Activated CD4-positive, alpha-beta T cell treated with anti-CD3 and anti-CD28 coated beads, Interleukin-2, amount 50 U/mL, for 4 hours (primary cell): ENCODE measurements at places on chromosomes 11 and 22.

DNA sequence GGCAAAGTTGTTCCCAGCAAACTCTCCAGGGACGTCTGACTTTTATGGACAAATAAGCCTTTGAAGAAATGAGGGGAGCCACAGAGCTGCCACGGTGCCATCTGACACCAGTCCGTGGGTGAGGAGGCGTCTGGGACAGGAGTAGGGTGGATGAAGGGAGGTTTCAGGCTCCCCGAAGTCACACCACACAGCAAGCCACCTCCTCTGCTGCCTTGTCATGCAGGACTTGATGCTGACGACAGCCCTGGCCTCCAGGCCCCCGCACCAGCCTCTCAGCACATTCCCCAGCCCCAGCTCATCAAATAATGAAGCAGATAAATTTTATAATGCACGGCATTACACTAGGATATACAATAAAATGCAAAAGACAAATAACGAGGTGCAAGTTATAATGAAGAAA lies 156.5 kb downstream of the CEP164 start:
- DNase-seq, result no peak

GRCh38 chr22:17773606-17774205 lies 563 bp downstream of the BID start:
- peak; percentile 54 for DNase-seq

DNA sequence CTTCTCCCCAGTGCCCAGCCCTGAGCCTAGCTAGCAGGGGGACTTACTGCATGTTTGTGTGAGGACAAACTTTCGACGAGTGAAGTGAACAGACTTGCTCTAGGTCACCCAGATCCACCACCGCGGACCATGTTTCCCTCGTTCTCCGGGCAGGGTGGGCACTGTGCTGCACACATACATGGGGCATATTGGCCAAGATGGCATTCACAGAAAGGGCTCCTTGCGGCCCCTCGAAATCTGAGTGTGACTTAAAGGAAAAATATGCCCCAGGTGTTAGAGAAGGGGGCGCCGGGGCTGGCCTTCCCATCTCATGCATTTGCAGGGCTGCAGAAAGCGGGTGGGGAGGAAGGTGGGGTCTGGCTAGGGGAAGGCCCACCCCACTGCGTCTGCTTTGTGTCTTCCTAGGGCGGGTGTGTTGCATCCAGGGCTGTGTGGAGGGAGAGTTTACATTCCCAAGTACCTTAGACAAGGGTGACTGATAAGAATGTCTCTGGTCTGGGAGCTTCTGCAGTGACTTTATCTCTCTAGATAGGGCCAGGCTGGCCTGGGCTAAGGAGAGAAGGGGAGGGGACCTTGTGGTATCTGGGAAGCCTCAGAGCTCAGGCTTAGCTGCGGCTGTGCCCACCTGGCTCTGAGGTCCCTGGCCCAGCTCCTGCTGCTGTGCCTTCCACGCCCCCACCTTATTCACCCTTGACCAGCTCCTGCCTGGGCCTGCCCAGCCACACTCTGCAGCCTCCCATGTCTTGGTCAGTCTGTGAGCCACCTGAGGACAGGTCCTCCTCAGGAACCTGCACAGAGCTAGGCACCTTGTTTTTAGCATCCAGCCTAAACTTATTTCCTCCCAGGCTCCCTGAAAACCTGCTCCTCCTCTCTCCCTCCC lies 45.8 kb downstream of the LRRC32 start:
- no peak for DNase-seq

GRCh38 chr11:19372381-19372780 lies 131.6 kb upstream of the E2F8 start:
- no peak for DNase-seq

DNA sequence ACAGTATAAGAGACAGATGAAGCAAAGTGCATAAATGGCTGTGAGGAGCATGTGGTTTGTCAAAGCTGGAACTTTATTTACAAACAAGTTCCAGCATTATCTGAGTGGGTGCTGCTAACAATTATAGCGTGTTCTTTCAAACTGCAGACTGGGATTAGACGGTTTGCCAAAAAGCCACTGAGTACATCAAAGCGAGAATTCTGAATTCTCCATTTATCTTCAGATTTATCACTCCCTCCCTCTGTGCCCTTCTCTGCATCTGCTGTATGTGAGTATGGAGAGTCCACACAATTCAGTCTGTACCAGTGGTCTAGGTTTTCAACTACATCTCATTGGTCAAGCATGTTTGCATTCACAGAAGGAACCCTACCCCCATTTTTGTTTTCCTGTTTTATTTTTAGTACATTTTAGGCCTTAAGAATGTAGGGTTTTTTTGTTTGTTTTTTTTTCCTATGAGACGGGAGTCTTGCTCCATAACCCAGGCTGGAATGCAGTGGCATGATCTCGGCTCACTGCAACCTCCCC lies 18.1 kb upstream of the INCENP start:
- DNase-seq, result no peak

DNA sequence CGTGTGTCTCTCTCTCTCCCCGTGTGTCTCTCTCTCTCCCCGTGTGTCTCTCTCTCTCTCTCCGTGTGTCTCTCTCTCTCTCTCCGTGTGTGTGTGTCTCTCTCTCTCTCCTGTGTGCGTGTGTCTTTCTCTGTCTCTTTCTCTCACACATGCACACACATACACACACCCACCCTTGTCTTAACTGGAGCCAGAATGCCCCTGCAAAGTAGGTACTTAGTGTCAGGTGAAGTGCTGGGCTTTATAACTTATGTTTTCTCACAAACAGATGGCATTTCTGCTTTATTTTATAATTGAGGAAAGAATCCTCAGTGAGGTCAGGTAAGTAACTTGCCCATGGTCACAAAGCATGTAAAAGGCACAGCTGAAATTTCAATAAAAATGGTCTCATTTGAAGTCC lies 106.0 kb downstream of the CSNK2A3 start:
- DNase-seq, result no peak

GRCh38 chr22:46710806-46711205 lies 27.2 kb downstream of the CERK start:
- DNase-seq, result no peak

DNA sequence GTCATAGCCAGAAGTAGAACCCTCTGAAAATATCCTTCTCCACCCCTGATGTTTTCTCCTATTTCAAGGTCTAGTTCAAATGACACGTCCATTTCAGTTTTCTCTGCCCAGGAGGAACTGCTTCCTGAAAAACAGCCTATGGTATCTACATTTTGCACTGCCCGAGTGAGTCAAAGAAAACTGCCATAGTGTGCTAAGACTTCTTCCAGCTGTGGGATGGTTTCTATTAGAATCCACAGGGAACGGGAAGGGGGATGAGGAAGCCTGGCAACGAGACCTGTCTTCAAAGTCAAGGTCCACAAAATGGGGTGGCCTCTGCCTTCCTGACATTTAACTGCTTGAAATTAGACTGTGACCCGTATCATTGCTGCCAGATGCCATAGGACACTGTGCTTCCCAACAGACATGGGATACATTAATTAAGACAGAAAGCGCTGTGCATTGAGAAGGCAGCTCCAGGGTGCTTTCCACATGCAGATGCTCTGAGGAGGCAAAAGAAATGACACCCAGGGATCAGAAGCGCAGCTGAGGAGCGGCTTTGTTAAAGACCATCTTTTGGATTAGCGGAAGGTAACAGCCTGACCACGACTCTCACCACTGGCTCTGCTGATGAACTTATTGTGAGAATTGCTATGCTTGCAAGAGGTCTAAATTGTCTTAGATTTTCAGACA lies 39.4 kb upstream of the NUP50 start:
- no peak for DNase-seq

DNA sequence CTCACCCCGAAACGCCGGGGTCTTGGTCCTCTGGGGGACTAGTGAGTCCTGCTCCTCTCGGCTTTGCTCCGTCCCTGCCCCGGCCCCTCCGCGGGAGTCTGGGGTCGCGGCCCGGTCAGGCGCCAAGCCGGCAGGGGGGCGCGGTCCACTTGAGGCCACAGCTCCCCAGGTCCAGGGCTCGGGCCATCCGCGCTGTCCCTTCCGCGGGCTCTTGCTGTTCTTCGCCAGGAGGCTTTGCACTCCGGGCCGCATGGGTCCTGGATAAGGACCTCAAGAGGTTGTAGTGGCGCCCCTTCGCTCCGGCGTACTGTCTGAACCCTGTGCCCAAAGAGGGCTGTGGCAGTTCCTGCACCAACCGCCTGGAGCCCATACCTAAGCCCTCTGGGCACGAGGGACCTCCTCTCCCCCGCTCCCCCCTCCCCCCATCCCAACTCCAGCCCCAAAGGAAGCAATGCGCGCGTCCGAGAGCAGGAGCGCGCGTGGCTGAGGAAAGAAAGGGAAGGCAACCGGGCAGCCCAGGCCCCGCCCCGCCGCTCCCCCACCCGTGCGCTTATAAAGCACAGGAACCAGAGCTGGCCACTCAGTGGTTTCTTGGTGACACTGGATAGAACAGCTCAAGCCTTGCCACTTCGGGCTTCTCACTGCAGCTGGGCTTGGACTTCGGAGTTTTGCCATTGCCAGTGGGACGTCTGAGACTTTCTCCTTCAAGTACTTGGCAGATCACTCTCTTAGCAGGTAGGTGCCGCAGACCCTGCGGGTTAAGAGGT lies at the start of gene ADM:
Gene ADM (plus strand): TSS at position 579 of the 767 bp plus-strand sequence. CDS start 628 bp downstream, outside the sequence.
- no peak for DNase-seq

DNA sequence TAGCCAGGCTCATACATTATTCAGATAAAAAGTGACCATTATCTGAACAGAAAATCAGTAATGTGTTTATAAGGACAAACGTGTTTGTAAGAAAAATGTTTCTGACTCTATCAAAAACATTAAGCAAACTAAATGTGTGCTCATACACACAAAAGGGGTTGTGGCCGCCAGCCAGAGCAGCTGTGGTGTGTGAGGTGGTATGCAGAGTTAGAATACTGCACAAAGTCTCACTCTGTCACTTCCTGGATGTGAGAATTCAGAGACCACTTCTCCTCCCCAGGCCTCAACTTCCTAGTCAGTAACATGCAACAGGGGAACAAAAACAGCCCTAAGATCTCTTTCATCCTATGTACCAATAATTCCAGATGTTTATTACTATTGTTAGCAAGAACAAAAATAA lies 9.4 kb downstream of the OR5B21 start:
- DNase-seq, result no peak

GRCh38 chr11:125173556-125173955 lies 9.0 kb downstream of the PKNOX2 start:
- DNase-seq, result no peak

DNA sequence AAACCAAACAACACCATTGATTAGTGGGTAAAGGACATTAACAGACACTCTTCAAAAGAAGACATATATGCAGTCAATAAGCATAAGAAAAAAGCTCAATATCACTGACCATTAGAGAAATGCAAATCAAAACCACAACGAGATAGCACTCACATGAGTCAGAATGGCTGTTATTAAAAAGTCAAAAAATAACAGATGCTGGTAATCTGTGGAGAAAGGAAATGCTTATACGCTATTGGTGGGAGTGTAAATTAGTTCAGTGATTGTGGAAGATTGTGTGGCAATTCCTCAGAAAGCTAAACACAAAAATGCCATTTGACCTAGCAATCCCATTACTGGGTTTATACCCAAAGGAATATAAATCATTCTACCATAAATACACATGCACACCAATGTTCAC lies 182.6 kb downstream of the TRPC6 start:
- no peak for DNase-seq

GRCh38 chr22:23772649-23773473 lies at the start of gene MMP11:
MMP11 (plus strand) TSS chr22:23772849; CDS start chr22:23772871, 22 bp downstream.
- DNase-seq, result peak; percentile 46
